Thoracic aorta (tissue), 2 donors: ENCODE measurements at places on chromosomes 4 and X. TPM values are rescaled to one million over a fixed set of nuclear protein-coding genes. Genes with fewer than 3 reads are reported as not detected.

- H3K27me3 ChIP-seq, result no peaks in the 10 kb centered on the region
- no peak overlapping the region for H3K27ac ChIP-seq
- DNase-seq, result no peak
- H3K4me3 ChIP-seq, result no peak overlapping the region
Observed at GRCh38 chr4:47315346-47315745, 148.2 kb downstream of the COMMD8 start.

LRIT3 gene
- total RNA-seq, result 0.85 TPM

ARHGEF6 gene
- 25.7 TPM for total RNA-seq

- no peaks in the 10 kb centered on the region for H3K27me3 ChIP-seq
- H3K36me3 ChIP-seq, result no peaks in the 10 kb centered on the region
- DNase-seq, result no peak
- no peaks in the 10 kb centered on the region for H3K4me1 ChIP-seq
Observed at GRCh38 chr4:26557164-26557563, 26.7 kb upstream of the TBC1D19 start.

POU3F4 gene
- not detected for total RNA-seq

DNA sequence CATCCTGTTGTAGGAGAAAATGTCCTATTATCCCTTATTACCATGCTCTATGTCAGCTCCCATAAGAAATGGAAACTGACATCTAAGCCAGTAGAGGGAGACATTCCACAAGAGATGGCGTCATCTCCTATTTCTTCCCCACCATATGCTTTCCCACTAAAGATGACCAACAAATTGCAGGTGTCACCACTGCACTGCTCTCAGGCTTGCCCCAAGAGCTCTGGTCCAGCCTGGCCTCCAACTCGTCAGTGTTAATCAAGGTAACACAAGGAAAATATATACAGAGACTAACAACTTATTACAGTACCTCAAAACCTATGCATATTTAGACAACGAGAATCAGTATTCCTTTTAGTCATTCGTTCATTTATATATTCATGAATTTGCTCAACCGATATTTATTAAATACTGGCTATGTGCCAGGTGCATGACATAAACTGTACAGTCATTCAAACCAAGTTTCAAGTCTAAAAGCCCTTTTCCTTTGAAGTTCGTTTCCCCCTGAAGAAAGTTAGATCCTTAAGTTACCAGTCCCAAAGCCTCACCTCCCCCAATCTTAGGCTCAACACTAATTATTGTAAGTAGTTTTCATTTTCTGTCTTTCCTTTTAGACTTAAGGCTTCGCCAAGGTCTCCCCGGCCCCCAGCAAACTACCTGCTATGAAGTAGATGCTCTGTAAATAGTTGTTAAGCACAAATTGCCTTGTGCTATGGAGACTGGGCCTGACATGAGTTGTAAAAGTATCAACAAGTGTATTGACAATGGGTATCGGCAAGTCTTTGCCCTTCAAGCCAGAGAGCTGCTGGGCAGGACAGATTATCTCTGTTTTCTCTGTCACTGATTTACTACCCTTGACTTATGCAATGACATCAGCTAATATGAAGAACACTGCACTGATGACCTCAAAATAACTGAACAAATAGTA lies 3.1 kb upstream of the FGB start:
- H3K27ac ChIP-seq, result no peak overlapping the region
- no peaks in the 10 kb centered on the region for H3K4me1 ChIP-seq
- H3K27me3 ChIP-seq, result no peaks in the 10 kb centered on the region

RTL5 gene
- 11.6 TPM for total RNA-seq

GRCh38 chr4:55808186-55808585 lies 11.4 kb upstream of the EXOC1L start:
- no peaks in the 10 kb centered on the region for H3K36me3 ChIP-seq
- no peak overlapping the region for H3K27ac ChIP-seq
- no peaks in the 10 kb centered on the region for H3K27me3 ChIP-seq
- H3K4me3 ChIP-seq, result no peak overlapping the region

FRAS1 gene
- 2.0 TPM for total RNA-seq

PAK3 gene
- 11.6 TPM for total RNA-seq

FAM47E gene
- total RNA-seq, result 0.54 TPM

GRCh38 chrX:118632862-118633261 lies 94.5 kb upstream of the IL13RA1 start:
- H3K27ac ChIP-seq, result no peak overlapping the region
- peaks cover 5% of the 10 kb centered on the region for H3K36me3 ChIP-seq
- no peaks in the 10 kb centered on the region for H3K4me1 ChIP-seq
- no peaks in the 10 kb centered on the region for H3K27me3 ChIP-seq

- H3K27me3 ChIP-seq, result no peaks in the 10 kb centered on the region
- peak overlapping the region; percentile 64 for H3K27ac ChIP-seq
- H3K4me1 ChIP-seq, result peaks cover 11% of the 10 kb centered on the region
- DNase-seq, result no peak
- no peaks in the 10 kb centered on the region for H3K36me3 ChIP-seq
- peak overlapping the region; percentile 94 for H3K4me3 ChIP-seq
Observed at GRCh38 chr4:38866973-38867477, 581 bp upstream of the FAM114A1 start.

GLUD2 gene
- 0.27 TPM for total RNA-seq

- no peaks in the 10 kb centered on the region for H3K27me3 ChIP-seq
- H3K4me1 ChIP-seq, result no peaks in the 10 kb centered on the region
- H3K27ac ChIP-seq, result no peak overlapping the region
- no peak overlapping the region for H3K4me3 ChIP-seq
- DNase-seq, result no peak
Observed at GRCh38 chr4:75213480-75213879, 280.6 kb downstream of the PARM1 start.

CDS1 gene
- 0.63 TPM for total RNA-seq

GRCh38 chr4:31674313-31674947 lies 954.3 kb downstream of the PCDH7 start:
- no peaks in the 10 kb centered on the region for H3K27me3 ChIP-seq
- H3K27ac ChIP-seq, result no peak overlapping the region
- no peak for DNase-seq
- no peak overlapping the region for H3K4me3 ChIP-seq

DNA sequence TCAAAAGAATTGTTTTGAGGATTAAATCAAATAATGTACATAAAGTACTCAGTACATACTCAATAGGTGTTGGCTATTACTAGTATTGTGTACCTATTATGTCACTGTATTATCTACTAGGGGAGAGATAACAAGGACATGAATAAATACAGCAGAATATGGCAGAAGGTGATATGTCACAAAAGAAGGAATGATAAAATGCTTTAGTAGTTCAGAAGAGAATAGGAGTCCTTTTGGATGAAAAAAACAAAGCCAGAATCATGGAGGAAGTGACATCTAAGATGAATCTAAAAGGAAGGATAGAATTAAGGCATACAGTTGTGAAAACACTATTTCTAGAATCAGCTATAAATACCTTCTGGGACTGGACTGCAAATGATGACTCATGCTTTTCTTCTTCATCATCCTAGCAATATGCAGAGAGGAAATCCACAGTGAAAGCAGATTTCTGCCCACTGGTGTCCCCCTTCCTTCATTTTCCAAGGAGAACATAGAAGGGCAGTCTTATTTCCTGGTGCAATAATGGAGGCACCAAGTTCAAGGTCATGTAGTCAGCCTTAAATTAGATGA lies 98.7 kb downstream of the GLUD2 start:
- no peaks in the 10 kb centered on the region for H3K36me3 ChIP-seq
- no peak for DNase-seq
- no peak overlapping the region for H3K27ac ChIP-seq
- no peaks in the 10 kb centered on the region for H3K4me1 ChIP-seq
- H3K27me3 ChIP-seq, result no peaks in the 10 kb centered on the region
- H3K4me3 ChIP-seq, result no peak overlapping the region

GRCh38 chrX:154661170-154661569 lies 7.8 kb upstream of the CTAG2 start:
- no peak for DNase-seq
- H3K27ac ChIP-seq, result no peak overlapping the region
- no peaks in the 10 kb centered on the region for H3K36me3 ChIP-seq
- H3K4me1 ChIP-seq, result no peaks in the 10 kb centered on the region
- H3K27me3 ChIP-seq, result no peaks in the 10 kb centered on the region
- H3K4me3 ChIP-seq, result no peak overlapping the region

OCRL gene
- 27.9 TPM for total RNA-seq

KCND1 gene
- 3.8 TPM for total RNA-seq

DNA sequence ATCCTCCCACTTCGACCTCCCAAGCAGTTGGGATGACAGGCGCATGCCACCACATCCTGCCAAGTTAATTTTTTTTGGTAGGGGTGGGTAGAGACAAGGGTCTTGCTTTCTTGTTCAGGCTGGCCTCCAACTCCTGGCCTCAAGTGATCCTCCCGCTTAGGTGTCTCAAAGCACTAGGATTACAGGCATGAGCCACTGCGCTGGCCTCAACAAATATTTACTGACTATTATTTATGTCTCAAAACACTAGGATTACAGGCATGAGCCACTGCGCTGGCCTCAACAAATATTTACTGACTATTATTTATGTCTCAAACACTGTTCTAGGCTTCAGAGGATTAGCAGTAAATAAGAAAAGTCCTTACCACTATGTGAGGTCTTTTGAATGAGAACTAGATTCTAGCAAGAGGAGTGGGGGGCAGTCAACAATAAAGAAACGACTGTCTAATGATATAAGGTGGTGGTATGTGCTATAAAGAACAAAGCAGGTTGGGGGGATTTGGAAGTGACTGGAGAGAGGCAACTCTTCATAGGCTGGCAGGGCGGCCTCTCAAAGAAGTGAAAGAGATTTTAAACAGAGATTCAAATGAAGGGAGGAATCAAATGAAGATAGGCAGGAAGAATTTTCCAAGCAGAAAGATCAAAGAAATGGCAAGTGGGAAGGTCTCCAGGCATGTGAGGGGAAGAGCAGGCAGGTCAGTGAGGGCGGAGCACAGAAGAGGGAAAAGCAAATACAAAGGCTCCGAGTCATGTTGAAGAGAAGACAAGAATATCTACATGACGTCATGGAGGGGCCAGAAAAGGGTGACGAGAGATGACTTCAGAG lies 12.7 kb upstream of the ACSL1 start:
- H3K27ac ChIP-seq, result no peak overlapping the region
- no peak overlapping the region for H3K4me3 ChIP-seq
- no peak for DNase-seq
- H3K4me1 ChIP-seq, result no peaks in the 10 kb centered on the region

GPR173 gene
- total RNA-seq, result 2.7 TPM

JCHAIN gene
- 7.9 TPM for total RNA-seq

DNA sequence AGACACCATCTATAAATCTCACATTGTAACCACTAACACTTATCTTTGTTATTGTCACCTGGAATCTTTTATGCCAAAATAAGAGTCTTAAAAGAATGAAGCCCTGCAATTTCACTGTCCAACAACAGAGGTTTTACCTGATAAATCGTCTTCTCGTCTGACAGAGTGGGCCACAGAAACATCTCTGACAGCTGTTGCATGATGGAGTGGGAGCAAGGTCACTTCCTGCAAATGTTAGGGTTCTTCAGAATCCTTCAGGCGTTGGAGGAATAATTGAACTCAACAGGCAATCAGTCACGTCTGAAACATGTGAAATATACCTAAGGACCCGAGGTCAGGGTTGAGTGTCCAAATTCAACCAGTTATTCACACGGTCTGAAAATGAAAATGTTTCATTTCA lies 353.6 kb downstream of the TRIML1 start:
- no peak overlapping the region for H3K27ac ChIP-seq
- H3K4me3 ChIP-seq, result no peak overlapping the region
- DNase-seq, result no peak
- no peaks in the 10 kb centered on the region for H3K36me3 ChIP-seq
- H3K4me1 ChIP-seq, result no peaks in the 10 kb centered on the region

DNA sequence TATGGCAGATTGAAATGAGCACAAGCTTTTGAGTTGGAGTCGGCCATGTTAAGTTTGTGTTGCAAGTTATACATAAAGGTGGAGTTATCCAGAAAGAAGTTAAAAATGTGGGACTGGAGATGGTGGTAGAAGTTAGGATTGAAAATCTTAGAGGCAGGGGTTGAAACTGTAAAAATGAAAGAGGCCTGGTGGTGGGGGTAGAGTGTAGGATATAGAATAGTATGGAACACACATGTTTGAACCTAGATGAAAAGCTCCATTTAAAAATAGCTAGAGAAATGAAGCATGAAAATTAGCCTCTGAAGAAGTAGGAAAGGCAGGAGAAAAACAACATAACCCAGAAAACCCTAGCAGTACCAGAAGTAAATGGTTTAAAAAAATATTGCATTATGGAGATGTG lies 131.8 kb upstream of the ENPEP start:
- H3K27ac ChIP-seq, result no peak overlapping the region
- no peaks in the 10 kb centered on the region for H3K27me3 ChIP-seq
- no peak overlapping the region for H3K4me3 ChIP-seq
- DNase-seq, result no peak

APBB2 gene
- 134 TPM for total RNA-seq

DNA sequence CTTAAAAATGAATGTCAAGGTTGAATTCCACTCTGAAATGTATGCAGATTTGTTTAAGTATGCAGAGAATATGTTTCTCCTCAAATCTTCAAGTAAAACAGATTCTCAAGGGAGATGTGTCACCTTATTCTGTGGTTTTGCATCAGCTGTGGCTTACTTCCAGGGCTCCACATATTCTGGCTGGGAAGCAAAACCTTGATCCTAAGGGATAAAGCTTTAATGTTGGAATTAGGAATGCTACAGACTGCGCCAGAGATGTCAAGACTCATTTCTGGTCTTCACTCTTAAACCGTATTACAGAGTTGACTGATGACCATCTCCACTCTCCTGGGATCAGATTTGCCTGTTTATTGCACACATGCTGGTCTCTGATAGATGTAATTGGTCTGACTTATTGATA lies 143.9 kb upstream of the DIPK2B start:
- no peaks in the 10 kb centered on the region for H3K27me3 ChIP-seq
- H3K4me1 ChIP-seq, result peaks cover 24% of the 10 kb centered on the region
- no peak overlapping the region for H3K4me3 ChIP-seq
- no peak overlapping the region for H3K27ac ChIP-seq

SPOCK3 gene
- total RNA-seq, result not detected
